MV-4-11 (cell line): ENCODE measurements at places on chromosomes 1 and 21.

DNA sequence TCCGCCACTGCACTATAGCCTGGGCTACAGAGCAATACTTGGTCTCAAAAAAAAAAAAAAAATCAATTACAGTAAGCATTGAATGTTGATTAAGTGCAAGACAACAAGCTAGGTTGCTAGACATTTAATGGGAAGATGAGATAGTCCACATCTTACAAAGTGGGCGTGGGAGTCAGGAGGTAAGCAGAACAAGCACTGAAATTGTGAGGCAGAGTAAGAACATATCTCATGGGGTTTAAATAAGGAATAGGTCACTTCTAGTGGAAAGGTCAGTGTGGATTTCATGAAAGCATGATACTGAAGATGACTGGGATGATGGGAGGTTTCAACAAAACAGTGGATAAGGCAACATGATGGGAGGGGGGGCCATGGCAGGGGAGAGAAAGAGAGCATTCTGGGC is 1.9 kb upstream of the OLFML2B start:
- no peak for DNase-seq

DNA sequence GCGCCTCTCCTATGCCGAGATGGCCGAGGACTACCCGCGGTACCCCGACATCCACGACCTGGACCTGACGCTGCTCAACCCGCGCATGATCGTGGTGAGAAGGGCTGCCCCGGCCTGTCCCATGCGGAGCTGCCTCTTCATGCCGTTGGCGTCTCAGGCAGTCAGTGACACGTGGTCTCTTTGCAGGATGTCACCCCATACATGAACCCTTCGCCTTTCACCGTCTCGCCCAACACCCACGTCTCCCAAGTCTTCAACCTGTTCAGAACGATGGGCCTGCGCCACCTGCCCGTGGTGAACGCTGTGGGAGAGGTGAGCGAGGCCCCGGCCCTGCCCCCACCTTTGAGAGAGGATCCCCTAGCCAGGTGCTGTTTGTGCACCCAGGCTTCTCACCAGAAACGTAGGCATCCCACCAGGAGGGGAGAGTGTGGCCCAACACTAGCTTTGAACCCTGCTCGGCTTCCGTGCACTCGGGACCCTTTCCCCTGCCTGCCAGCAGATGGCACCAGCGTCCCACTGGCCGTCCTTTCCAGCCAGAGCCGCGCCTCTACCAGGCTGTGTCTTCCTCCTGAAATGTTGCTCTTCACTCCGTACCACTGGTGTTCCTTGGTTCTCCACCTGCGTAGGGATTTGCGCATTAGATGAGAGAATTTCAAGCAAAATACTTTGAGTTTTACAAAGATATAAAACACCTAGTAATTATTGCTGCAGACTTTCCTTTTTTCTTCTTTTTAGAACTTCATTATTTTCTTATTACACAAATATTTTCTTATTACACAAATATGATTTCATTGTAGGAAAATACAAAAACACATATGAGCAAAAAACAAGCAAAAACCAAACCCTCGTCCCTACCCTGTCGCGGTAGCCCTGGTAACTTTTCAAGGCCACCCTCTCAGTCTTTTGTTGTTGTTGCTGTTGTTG is 9.0 kb downstream of the NPPA start:
- peak; percentile 41 for DNase-seq

DNA sequence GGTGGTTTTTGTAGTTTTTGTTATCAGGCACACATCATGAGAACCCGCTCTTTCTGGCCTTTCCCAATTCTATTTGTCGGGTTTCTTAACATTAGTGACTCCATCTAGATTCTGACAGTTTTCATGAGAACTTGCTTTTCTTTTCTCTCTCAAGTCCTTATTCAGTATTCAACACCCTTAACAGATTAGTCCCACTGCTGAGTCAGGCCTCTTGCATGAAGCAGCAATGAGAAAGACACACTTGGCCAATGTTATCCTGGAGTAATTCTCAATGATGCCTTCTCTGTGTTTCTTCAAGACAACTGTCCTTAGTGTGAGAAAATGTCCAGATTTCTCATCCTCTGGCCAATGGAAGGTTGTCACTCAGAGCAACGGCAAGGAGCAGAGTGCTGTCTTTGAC is 11.3 kb downstream of the FMO2 start:
- DNase-seq = no peak

GRCh38 chr1:159923203-159924024 is 1.9 kb downstream of the TAGLN2 start:
- peak; percentile 87 for DNase-seq

GRCh38 chr1:38133756-38134155 is 87.2 kb upstream of the POU3F1 start:
- no peak for DNase-seq

- DNase-seq = no peak
Observed at GRCh38 chr1:60090655-60091054, 17.1 kb upstream of the C1orf87 start.

DNA sequence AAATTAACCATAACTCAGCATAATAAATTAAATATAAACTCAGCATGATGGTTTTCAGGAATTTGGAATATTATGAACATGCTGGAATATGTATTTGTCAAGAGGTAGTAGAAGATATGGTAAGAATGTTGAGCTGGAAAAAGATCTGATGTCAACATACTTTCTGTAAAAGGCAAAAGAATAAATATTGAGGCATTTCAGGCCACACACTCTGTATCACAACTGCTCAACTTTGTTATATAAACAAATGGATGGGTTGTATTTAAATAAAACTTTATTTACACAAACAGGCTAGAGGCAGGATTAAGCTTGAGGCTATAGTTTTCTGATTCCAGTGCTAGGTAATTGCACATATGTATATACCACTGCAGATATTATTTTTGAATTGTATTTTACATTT is 1409.4 kb downstream of the MRPL39 start:
- DNase-seq = no peak

- DNase-seq = peak; percentile 2
Observed at GRCh38 chr1:63773815-63774616, at the start of gene ROR1. Gene ROR1 (plus strand): TSS chr1:63774017.

- DNase-seq = no peak
Observed at GRCh38 chr1:219495737-219496408, 117.0 kb downstream of the ZC3H11B start.

DNA sequence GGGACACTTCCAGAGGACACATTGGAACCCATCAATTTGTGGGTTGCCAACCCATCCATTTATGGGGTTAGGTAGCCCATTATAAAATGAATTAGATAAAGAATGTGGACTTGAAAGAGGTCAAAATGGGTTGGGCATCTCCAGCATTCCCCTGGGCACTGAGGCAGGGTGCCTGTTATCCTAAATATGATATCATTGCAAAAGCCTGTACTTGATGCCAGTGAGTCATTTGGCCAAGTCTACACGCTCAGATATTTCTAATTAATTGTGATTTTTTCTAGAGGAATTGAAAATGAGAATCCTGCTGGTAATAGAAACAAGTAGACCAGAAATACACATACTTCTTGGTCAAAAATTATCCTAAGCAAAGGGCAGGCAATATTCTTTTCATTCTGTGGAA is 21.9 kb upstream of the NBL1 start:
- no peak for DNase-seq

- no peak for DNase-seq
Observed at GRCh38 chr21:26212220-26212619, 41.6 kb upstream of the APP start.

- DNase-seq = peak; percentile 68
Observed at GRCh38 chr1:226588484-226588883, 39.9 kb downstream of the STUM start.

- peak; percentile 59 for DNase-seq
Observed at GRCh38 chr1:205285381-205286101, 36.0 kb downstream of the NUAK2 start.

GRCh38 chr1:23620605-23621004 is 61.3 kb upstream of the ID3 start:
- no peak for DNase-seq

DNA sequence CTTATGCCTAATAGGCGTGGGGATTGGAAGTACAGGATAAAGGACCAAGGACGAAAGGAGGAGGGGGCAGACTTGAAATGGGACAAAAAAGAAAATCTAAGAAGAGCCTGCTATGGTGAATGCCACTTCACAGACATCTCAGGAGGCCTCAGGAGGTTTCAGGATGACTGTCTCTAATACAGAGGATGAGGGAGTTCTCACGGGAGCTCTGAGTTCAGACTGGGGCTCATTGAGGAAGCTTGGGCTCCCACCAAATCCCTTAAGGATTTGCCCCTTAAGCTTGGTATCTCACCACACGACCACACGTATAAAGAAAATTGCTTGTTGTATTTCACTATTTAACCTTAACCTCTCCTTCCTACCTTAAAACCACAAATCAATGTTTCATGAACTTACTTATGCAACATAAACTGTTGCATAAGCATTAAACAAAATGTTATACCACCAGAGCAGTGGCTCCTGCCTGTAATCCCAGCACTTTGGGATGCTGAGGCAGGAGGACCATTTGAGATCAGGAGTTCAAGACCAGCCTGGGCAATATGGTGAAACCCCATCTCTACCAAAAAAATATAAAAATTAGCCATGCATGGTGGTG is 12.4 kb downstream of the SLC30A1 start:
- no peak for DNase-seq
